Ovary (tissue), 10 donors: ENCODE measurements at places on chromosomes 4 and X. TPM values are rescaled to one million over a fixed set of nuclear protein-coding genes. Genes with fewer than 3 reads are reported as not detected.

The GATA1 gene
- total RNA-seq = not detected

The ADH7 gene
- not detected for total RNA-seq

The TLR1 gene
- total RNA-seq = 24.0 TPM

- no peaks in the 10 kb centered on the region for H3K27me3 ChIP-seq
- no peak overlapping the region for H3K4me3 ChIP-seq
These were observed 112.9 kb downstream of the AMMECR1 start for GRCh38 chrX:110204986-110205385.

- H3K27me3 ChIP-seq = no peaks in the 10 kb centered on the region
- H3K4me3 ChIP-seq = no peak overlapping the region
- no peak for DNase-seq
- H3K4me1 ChIP-seq = no peaks in the 10 kb centered on the region
- H3K27ac ChIP-seq = no peak overlapping the region
- no peaks in the 10 kb centered on the region for H3K36me3 ChIP-seq
These were observed 56.3 kb upstream of the HPSE start for GRCh38 chr4:83390944-83391343.

GRCh38 chr4:115883231-115883630, 769.8 kb upstream of the NDST4 start:
- H3K36me3 ChIP-seq = no peaks in the 10 kb centered on the region
- no peak for DNase-seq

DNA sequence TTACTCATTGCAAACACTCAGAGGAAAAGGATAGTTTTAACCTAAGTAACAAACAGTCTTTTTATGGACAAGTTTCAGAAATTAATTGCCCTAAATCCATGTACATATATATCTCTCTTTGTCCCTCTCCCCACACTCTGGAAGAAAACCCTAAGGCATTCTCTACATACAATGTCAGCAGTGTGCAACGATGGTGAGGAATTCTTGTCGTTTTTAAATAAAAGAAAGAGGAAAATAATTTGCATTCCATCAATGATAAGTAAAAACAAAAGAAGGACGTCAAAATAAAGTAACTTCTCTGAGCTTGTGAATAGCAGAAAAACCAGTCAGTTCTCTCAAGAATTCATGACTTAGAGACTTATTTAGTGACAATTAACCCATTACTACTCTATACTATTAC, 550.5 kb upstream of the DIPK2B start:
- peaks cover 2% of the 10 kb centered on the region for H3K4me1 ChIP-seq
- no peak for DNase-seq
- no peak overlapping the region for H3K27ac ChIP-seq
- no peak overlapping the region for H3K4me3 ChIP-seq

DNA sequence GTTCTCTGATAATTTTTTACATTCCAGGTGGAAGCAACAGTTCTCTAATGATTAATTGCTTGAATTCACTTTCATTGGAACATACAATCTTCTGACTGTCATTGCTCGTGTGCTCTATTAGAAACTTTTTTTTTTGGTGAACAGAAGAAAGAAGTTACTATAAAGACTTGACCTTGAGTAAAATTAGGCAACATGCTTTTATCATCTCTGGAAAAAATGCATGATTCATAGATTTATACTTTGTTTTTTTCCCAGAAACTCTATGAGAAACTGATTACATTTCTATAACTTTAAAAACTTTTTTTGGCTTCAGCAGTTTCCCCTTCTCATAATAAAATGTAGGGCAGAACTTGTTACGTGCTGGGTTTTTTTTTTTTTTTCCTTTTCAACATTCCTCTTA, 167.6 kb downstream of the ARHGAP10 start:
- peaks cover 1% of the 10 kb centered on the region for H3K4me1 ChIP-seq
- no peaks in the 10 kb centered on the region for H3K36me3 ChIP-seq
- no peak for DNase-seq
- no peak overlapping the region for H3K4me3 ChIP-seq
- H3K27ac ChIP-seq = no peak overlapping the region

DNA sequence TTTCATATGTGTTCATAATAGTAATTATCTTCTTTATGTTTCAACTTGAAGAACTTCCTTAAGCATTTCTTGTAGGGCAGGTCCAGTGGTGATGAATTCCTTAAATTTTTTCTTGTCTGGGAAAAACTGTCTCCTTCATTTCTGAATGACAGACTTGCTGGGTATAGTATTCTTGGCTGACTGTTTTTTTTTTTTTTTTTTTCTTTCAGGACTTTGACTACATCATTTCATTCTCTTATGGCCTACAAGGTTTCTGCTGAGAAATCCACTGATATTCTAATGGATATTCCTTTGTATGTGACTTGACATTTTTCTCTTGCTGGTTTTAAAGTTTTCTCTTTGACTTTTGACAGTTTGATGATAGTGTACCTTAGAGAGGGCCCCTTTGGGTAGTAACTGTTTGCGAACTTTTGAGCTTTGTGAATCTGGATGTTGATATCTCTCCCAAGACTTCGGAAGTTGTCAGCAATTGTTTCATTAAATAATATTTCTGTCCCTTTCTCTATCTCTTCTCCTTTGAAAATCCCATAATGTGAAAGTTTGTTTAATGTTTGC, 54.2 kb downstream of the EDA start:
- H3K4me1 ChIP-seq = no peaks in the 10 kb centered on the region
- H3K4me3 ChIP-seq = no peak overlapping the region

DNA sequence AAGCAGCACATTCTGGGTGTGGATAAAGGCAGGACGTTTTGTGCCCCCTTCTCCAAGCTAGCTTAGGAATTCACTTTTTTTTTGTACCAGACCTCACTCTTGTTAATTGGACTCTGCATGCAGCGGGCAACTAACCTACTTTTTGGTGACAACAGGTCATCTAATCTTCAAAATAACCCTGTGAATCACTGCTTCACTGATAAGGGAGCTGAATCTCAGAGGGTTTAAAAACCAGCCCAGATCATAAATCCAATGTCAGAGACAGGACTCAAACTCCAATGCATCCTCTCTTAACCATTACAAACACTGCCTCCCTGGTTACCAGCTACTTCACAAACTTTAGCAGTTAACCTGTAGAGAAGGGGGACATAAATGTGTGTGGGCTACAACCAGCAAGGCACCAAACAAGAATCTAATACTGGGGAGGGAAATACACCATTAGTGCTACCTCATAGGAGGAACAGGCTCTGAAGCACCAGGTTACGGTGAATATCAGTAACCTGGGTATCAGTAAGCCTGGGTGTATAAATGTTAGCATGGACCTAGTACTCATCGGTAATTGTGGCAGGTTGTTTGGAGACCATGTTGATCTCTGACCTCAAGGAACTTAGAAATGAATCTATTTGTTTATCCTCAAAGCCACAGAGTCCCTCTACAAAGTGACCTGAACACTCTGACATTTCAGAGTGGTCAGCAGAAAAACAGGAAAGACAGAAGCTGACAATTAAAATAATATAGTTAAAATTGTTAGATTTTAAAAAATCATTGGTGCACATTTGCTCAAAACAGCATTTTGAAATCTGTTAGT, 2.6 kb downstream of the TIFA start:
- H3K27me3 ChIP-seq = no peaks in the 10 kb centered on the region
- H3K4me3 ChIP-seq = no peak overlapping the region
- no peak overlapping the region for H3K27ac ChIP-seq
- DNase-seq = no peak
- no peaks in the 10 kb centered on the region for H3K36me3 ChIP-seq
